M059J (cell line): ENCODE measurements at places on chromosomes 12 and 14.

DNA sequence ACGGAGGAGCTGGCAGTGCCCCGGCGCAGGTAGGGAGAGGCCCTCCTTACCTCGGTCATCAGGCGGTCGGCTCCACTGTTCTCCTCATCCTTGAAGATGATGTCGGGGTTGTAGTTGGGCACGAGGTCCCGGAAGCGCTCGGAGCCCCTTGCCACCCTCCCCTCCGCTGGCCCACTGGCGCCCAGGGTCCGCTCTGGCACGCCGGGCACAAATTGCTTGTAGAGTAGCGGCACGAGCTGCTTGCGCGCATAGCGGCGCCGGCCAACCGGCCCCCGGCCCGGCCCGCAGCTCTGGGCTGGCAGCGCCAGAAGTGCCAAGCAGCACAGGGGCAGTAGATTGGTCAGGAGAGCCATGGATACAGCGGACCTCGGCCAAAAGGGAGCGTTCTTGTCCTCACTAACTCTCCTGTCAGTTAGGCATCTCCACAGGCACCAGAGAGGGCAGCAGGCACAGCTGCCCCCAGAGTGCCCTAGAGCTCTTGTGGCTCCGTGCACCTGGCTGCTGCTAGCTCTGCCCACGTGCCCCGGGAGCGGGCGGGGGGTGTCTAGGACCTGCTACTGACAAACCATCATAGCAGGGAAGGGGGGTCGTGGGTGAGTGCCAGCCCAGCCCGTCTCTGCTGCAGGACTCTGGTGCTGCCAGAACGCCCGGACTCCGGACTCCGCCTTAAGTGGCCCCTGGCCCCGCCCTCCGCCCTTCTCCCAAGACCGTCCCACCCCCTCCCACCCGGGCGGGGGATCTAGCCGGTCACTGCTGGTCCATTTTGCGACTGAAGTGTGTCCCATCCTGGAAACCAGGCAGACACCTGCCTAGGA lies at the start of gene DHH:
Gene DHH (minus strand): TSS at position 642 of the 815 bp plus-strand sequence. CDS start 289 bp downstream, at position 353.
- peak; percentile 33 for DNase-seq

GRCh38 chr14:99578541-99579101 lies 25.4 kb downstream of the CCDC85C start:
- DNase-seq: no peak

GRCh38 chr14:104119119-104119487 lies 19.3 kb upstream of the KIF26A start:
- DNase-seq: no peak

GRCh38 chr14:22226381-22226780 lies 362.6 kb downstream of the DAD1 start:
- peak; percentile 31 for DNase-seq

DNA sequence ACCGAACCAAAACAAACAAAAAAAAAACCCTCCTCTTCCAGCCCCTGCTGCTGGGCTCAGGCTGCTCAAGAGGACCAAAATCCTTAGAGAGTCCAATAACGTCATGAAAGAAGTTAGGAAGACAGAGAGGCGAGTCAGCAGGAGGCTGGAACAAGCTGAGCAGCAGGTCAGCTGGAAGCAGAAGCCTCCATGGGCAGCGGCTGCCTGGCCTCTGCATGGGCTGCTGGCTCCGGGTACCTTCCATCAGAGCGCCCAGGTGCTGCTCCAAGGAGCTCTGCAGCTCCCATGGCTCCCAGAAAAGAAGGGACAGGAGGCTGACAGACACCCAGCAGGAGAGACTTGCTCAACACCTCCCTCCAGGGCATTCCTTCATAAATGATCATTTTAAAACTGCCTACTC lies 3.2 kb upstream of the KRT2 start:
- DNase-seq: no peak
